NCI-H2029 (cell line): ENCODE measurements at places on chromosomes 6 and 20.

GRCh38 chr20:11917663-11918062, at the start of gene BTBD3:
Gene BTBD3, plus strand, starts transcription at chr20:11917893. Its CDS starts 383 bp downstream, at chr20:11918276.
- peak; percentile 74 for DNase-seq

DNA sequence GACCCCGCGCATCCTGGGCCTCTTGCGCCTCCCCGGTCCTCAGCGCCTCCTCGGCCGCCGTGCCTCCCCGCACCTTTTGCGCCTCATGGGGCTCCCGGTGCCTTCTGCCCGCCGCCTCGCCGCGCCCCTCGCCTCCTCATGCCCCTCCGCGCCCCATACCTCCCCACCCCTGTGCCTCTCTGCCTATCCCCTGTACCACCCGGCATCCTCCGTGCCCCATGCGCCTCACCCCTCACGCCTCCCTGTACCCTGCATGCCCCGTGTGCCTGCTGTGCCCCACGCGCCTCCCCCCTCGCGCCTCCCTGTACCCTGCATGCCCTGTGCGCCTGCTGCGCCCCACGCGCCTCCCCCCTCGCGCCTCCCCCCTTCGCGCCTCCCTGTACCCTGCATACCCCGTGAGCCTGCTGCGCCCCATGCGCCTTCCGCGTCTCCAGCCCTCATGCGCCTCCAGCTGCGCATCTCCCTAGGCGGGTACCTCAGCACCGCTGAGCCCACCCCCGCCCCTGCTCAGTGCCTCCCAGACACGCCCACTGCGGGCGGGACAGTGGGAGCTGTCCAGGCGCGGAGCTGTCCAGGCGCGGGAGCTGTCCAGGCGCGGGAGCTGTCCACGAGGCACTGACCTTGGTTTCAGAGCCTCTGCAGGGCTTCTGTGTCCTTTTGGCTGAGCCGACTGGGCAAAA, 37.1 kb downstream of the IGF2R start:
- no peak for DNase-seq

DNA sequence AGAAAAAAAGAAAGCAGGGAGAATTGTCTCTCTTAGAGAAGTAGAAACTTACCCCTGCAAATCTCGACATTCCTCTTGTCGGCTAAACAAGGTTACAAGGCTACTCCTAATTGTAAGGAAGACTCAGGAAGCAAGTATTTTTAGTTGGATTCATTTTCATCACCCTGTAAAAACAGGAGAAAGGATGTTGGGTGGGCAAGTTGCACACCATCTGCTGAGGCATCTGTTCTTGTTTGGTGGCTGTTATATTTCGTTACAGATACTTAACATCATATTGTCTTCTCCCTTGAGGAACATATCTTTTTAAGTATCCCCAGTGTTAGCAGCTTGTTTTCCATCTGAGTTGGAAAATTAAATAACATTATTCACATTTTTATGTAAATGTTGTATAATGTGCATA, 187.5 kb downstream of the PLCB4 start:
- DNase-seq: no peak

DNA sequence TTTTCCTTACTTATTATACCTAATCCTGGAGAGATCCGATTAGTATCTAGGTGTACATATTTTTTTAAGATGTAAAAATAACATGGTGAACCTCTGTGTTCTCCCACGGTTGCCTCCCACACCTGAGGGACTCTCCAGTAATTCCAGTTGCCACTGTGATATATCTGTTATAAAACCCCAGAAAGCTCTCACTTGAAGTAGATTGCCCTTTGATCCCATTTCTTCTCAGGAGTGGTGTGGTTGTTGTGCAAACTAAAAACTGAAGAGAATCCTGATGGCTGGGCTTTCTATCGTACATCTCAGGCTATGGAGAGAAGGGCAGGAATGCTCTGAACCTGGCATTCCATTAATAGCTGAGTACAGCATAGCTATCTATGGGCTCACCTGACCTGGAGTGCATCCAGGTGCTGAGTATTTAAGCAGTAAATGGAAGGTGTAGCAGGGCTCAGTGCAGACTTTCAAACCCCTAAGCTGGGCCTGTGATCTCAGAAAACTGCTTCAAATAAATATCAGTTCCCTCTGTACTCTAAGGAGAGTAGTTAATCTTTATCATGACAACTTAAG, 41.0 kb downstream of the VGLL2 start:
- DNase-seq: no peak

GRCh38 chr6:140175486-140175885, 801.0 kb upstream of the CITED2 start:
- DNase-seq: no peak

DNA sequence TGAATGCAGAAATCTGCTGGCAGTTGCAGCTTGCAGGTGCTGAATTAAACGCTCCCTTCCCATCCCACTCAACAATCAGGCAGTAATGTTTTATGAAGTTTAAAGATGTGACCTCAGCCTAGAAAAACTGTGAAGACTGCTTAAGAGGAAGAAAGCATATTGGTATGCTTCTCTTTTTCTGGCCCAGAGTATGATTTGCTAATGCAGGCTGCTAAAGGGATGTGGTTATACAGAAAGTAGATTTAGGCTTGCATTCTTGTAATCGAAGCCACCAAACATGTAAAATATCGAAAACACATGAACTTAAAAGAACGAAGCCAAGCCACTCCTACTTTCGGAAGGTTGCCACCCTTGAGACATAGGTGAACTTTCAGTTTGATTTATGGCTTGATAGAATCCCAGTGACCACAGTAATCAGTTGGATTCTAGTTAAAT, 40.7 kb downstream of the MAP3K5 start:
- DNase-seq: no peak

- no peak for DNase-seq
These were observed 64.4 kb upstream of the DUSP22 start for GRCh38 chr6:227812-228338.

DNA sequence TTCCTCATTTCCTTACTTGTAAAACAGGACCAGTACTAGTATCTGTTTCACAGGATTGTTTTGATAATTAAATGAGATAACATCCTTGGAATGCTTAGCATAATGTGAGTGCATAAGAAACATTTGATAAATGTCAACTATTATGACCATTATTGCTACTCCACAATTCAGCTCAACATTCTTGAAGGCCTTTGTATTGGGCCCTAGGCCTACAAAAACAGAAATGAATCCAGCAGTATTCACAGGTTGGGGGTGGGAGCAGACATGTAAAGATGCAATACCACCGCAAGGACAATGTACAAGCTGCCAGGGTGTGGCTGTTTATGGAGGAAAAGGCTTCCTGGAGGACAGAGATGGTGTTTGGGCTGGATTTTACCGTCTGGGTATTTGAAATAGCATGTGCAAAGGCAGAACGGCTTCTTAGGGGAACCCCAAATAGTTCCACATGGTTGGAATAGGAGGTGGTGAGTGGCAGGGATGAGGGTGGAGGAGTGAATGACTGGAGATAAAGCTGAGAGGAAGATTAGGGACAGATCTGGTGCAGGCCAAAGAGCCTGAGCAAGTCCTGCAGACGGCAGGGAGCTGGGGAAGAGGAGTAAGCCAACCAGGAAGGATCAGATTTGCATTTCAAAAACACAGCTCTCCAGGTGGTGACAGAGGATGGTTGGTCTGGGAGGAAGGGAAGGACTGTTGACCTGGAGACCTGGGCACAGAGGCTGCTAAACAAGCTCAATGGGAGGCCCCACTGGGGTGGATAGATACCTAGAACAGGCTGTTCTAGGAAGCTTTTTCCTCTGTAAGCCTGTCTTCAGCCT, 57.0 kb upstream of the EPB41L1 start:
- no peak for DNase-seq

GRCh38 chr20:31679357-31680285, 41.9 kb downstream of the COX4I2 start:
- DNase-seq: no peak

DNA sequence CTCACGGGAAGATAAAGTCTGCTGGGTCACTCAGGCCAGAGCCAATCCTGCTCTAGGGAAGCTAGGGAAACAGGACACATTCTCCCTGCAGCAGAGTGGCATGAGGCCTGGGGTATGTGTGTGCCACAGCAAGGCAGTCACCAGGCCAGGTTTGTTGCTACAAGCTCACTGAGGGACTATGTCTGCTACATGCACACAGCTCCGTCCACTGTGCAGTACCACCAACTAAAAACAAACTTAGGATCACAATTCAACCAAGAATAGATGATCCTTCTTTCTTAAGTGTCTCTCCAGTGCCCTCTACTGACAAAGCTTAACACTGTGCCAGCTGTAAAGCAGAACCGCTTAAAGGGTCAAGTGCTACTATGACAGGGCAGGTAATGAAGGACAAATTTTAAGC, 192.5 kb downstream of the PTPRK start:
- no peak for DNase-seq

DNA sequence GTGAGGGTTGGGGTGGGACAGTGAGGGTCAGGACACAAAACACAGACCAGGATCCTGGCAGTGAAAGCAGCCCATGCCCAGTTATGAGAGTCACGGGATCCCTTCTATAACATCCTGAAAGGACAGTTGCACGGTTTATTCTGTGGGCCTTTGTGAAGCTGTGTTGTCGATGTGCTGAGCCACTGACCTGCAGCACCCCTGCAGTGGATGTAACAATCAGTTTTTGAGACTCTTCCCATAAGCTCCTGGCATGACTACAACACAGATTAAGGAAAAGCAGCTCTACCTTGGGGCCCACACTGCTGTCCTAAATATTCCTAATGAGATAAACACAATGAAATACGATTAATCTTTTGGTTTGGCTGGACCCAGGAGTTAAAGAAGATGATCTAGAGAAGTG, 3.7 kb downstream of the PYGB start:
- no peak for DNase-seq

DNA sequence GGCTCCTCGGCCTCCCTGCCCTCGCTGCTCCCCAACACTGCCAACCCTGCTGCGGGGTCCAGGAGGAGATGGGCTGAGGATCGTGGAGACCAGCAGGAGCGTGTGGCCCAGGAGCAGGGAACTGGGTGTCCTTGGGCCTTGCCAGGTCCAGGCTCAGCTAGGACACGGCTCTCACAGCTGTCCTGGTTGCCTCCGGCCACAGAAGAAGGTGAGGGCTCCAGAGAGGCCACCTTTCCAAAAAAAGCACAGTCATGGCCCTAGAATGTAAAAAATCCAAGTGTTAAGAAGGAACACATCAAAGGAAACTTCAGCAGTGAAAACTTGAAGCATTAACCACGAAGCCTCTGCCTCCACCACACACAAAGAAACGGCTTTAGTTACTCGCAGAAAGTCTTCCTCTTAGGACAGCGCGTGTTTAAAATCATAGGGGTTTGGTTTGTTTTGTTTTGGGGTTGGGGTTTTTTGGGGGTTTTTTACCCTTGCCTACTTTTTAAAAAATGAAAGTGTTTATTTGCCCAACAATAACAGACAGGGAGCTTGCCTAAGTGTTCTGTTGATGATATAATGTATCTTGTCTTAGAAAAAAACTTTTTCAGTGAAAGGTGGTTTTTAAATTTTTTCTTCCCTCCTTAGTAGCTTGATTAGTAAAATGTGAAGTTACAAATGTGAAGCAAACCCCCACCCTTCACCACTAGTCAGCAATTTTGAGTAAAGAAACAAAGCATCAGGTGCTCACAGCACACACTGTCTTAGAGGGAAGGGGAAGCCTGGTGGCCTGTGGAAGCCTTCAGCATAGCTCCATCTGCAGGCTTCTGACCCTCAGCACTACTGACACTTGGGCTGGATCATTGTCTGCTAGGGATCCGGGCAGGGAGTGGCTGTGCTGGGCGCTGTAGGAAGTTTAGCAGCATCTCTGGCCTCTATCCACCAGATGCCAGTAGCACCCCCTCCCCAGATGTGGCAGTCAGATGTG, 60.0 kb downstream of the PTPN1 start:
- DNase-seq: no peak

GRCh38 chr6:148195511-148195910, 147.1 kb upstream of the SASH1 start:
- no peak for DNase-seq

DNA sequence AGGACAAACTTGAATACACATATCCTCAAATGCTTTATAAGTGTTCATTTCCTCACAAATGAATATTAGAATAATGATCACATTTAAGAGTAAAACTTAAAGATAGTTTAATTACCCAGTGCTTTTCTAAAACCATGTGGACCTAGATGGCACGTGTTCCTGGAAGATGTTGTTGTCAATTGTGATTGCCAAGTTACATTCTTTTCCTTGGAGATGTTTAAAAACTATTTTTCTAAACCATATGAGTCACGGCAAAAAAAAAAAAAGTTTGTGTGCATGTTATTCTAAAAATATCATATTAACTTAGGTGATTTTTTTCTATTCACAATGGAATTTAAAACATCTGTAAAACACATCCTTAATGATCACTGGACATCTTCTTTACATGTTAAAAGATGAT, 51.1 kb downstream of the RCAN2 start:
- no peak for DNase-seq

DNA sequence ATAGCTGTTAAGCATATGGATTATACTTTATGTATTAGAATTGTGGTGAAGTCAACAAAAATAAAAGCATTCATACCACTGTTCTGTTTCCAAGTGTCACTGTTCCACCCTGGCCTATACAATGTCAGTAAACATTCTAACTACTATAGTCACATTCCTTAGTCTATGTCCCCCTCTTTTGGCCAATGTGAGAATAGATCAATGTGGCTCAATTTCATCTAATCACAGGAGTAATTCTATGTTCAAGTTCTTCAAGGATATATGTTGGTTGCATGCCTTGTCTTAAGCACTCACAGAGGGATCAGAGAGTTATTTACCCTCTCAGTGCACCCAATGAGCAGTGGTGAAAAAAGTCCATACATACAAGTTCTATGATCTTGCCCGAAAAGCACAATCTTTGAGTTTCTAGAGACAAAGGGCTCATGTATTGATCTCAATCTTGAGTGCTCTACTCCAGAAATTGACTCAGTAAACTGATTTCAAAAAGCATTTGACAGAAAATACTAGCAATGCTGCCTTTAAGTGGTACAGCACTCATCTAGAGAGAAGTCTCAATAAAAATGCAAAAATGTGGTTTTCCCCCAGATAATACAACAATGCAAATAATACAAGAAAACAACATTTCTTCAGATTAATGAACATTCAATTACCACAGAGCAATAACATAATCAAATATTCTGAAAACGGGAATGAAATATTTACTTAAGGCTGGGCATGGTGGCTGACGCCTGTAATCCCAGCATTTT, 16.5 kb downstream of the SMLR1 start:
- no peak for DNase-seq

DNA sequence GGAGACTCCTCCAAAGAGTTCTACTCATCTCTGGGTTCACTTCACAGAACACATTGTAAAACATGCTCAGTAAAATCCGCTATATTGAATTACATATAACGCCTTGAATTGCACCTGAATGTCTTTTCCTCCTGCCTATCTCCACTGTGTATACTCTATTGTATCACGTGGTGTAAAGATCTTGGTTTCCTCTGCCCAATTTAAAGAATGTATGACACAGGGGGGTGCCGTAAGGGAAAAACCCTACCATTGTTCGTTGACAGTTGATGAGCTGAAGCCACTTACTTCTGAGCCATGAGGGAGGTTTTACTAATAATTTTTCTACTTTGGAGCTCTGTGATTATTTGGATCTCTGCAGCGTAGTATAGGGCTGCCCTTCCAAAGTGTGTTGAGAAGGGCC, 6.0 kb downstream of the ASF1A start:
- DNase-seq: no peak

- DNase-seq: no peak
These were observed 122.8 kb downstream of the CEBPB start for GRCh38 chr20:50313522-50313820.
